ENCODE measurements at places on chromosomes 7 and 10.

DNA sequence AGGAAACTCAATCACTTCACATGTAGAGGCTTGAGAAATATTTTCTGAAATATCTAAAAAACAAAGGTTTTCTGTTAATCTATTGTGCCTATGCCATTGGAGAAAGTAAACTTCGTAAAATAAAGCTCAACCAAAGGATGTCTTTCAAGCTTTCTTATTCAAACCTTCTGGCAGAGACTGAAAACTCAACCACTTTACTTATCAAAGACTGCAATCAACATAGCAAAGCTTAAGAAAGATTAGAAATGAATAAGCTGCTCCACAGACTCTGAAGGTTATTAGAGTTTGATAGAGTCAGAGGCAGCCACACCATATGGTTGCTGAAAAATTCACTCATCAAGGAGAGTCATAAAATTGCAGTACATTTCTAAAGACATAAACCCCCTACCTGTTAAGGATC is 245.8 kb upstream of the MEOX2 start:
- no peak for DNase-seq
- H3K4me3 ChIP-seq = no peak overlapping the region
- no peaks in the 10 kb centered on the region for H3K27me3 ChIP-seq
- H3K27ac ChIP-seq = no peak overlapping the region
- H3K4me1 ChIP-seq = no peaks in the 10 kb centered on the region

GRCh38 chr10:130202984-130203621 is 66.9 kb downstream of the GLRX3 start:
- no peaks in the 10 kb centered on the region for H3K4me1 ChIP-seq
- no peak overlapping the region for H3K4me3 ChIP-seq
- H3K27ac ChIP-seq = no peak overlapping the region
- H3K27me3 ChIP-seq = no peaks in the 10 kb centered on the region
- no peaks in the 10 kb centered on the region for H3K36me3 ChIP-seq

DNA sequence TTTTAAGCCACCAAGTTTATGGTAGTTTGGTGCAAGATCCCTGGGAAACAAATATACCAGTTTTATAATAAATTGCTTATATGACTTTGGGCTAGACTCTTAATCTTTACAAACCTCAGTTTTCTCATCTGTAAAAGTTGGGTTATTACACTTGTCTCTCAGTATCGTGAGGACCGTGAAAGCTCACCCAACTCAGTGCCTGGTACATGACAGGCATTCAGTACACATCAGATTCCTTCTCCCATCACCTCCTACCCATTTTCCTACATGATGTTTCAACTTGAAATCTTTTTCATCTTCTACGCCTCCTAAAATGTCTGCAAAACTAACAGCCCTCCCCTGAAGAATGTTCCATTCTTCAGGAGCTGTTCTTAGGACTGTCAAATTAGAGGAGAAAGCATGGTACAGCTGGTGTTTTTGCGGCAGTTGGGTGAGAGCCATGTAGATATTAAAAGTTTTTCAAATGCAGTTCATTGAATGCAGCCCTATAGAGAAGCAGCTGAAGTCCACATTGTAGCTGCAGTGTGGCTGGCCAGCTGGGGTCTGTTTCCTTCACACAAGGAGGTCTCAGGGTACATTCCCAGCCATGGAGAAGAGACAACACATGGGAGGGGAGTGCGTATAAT is 812.8 kb downstream of the LRMDA start:
- DNase-seq = peak; percentile 20
- peak overlapping the region; percentile 32 for H3K27ac ChIP-seq
- no peaks in the 10 kb centered on the region for H3K27me3 ChIP-seq

GRCh38 chr7:101250324-101250723 is 5.4 kb upstream of the FIS1 start:
- no peak overlapping the region for H3K4me3 ChIP-seq
- H3K4me1 ChIP-seq = peaks cover 7% of the 10 kb centered on the region
- H3K27ac ChIP-seq = no peak overlapping the region

DNA sequence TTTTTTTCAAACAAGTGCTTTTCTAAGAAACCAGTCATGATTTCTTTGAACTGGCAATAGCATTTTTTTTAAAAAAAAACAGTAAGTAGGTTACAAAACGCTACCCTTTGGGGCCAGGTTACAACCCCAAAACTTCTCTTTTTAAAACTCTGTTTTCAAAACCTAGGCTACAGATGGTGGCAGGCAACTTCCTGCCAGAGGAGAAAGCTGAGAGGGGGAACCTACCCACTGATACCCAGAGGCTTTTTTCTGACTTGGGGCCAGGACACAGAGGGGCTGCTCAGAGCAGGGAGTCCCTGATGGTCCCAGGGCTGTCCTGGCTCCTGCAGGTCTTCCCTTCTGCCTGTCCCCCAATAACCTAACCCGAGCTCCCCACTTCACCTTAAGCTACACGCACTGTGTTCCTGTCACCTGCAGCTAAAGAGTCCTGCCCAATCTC is 6.9 kb downstream of the STN1 start:
- H3K4me3 ChIP-seq = no peak overlapping the region
- DNase-seq = no peak
- H3K27ac ChIP-seq = peak overlapping the region; percentile 53
- no peaks in the 10 kb centered on the region for H3K27me3 ChIP-seq
- no peaks in the 10 kb centered on the region for H3K36me3 ChIP-seq

GRCh38 chr7:115682507-115682906 is 348.1 kb downstream of the TFEC start:
- DNase-seq = no peak
- H3K36me3 ChIP-seq = no peaks in the 10 kb centered on the region
- H3K4me1 ChIP-seq = no peaks in the 10 kb centered on the region

- peaks cover 8% of the 10 kb centered on the region for H3K4me1 ChIP-seq
- DNase-seq = no peak
- H3K4me3 ChIP-seq = no peak overlapping the region
- H3K27ac ChIP-seq = no peak overlapping the region
- H3K36me3 ChIP-seq = no peaks in the 10 kb centered on the region
These were observed 1.3 kb upstream of the MINPP1 start for GRCh38 chr10:87503401-87503800.

DNA sequence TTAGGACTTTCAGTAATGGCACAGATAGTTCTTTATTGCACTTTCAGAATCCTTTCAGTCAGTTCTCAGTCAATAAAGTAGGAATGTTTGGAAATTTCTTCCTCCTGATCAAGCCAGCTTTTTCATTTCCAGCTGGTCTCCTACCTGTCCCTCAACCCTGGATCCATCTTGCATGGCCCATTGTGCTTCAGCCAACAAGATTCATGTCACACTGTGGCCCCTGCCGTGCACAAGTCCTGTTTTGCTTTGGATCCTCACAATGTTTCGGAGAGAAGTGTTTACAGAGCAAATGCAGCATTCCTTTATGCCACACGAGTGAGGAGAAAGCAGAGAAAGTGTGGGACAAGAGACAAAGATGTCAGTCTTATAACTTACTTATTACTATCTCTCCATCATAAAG is 1694.7 kb upstream of the LRRTM3 start:
- H3K27me3 ChIP-seq = no peaks in the 10 kb centered on the region
- no peaks in the 10 kb centered on the region for H3K4me1 ChIP-seq
- no peaks in the 10 kb centered on the region for H3K36me3 ChIP-seq
- no peak overlapping the region for H3K27ac ChIP-seq
- H3K4me3 ChIP-seq = no peak overlapping the region
- no peak for DNase-seq

DNA sequence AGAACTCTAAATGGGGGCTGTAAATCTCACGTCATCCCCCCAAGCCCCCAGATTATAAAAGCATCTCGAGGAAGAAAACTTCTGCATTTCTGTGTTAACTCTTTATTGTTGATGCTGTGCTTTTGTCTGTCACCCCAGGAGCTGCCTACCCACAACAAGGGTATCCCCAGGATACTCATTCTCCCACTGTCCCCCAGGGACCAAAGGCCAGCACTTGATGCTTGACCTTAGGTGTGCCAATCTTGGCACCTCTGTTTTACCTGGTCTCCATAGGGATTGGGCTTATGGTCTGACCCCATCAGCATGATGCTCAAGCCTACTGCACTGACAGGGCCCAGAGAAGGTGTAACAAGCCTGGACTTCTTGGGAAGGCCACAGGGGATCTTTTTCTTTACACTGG is 225.9 kb upstream of the AGK start:
- H3K36me3 ChIP-seq = no peaks in the 10 kb centered on the region
- H3K27ac ChIP-seq = no peak overlapping the region
- H3K27me3 ChIP-seq = no peaks in the 10 kb centered on the region

DNA sequence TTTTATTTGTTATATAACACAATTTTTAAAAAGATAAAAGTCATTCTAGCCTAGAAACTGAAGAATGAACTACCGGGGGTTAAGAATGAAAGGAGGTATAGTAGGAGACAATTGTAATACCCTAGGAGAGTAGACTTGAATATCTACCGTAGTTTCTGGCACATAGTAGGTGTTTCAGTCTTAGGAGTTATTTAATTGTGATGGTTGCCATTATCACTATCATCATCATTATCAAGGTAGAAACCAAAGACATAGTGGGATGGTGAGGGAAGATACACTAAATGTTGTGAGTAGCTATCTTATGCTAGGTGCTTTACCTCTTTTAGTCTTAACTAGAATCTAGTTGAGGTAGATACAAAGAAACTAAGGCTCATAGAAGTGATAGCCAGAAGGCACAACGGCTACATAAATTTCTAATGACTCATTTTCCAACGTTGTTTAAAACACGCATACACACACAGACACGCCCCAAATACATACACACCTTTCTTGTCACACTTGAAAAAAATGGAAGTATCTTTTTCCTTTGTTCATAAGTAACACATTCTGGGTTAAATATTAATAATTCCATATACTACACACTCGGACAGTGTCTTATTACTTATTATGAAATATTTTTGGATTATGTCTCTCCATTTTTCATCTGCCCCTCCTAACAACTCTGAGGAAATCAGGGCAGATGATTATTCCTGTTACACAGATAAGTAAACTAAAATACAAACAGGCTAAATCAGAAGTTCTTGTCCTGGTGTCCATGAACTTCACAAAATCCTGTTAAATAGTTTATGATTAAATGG is 2.0 kb upstream of the ANLN start:
- no peaks in the 10 kb centered on the region for H3K36me3 ChIP-seq
- peaks cover 7% of the 10 kb centered on the region for H3K4me1 ChIP-seq
- no peak for DNase-seq

GRCh38 chr7:20063644-20064043 is 153.5 kb downstream of the MACC1 start:
- H3K27ac ChIP-seq = no peak overlapping the region
- no peak for DNase-seq
- no peaks in the 10 kb centered on the region for H3K36me3 ChIP-seq
- H3K27me3 ChIP-seq = no peaks in the 10 kb centered on the region

Measured in testis (tissue), 5 donors.